DMS79 treated with DMSO at 0.1 percent for 48 hours (cell line): ENCODE measurements at places on chromosomes 2 and 18.
A peak's percentile ranks its signal among the peaks of the same experiment; 100 is the strongest.

DNA sequence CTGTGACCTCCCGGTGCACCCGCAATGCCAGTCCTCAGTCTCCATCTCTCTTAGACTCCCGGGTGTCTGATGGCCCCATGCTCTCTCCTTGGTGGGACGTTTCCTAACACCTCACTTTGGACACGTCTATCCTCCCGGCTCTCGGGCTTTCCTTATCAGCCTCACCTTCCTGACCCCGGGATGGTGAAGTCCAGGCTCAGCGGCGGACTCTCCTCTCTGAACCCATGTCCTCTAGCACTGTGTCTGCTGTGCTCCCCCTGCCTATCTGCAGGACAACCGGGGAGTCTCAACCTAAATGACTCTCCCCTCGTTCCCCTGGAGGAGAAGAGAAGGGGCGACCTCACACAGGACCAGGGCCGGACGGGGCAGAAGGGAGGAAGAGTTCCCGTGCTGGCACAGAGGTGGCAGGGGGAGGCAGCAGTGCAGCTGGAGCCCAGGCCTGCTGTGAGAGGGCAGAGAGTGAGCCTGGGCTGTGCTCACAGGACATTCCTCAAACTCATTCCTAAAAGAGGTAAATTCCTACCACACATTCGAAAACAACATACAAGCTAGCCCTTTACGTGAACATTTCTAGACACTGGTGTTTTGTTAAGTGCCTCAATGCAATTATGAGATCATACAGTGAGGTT lies 41.9 kb downstream of the MBP start:
- DNase-seq, result no peak

GRCh38 chr18:9890196-9890595 lies 4.4 kb downstream of the TXNDC2 start:
- no peak for DNase-seq

- peak; percentile 43 for DNase-seq
These were observed 231.4 kb downstream of the LRRTM1 start for GRCh38 chr2:80073134-80073561.

DNA sequence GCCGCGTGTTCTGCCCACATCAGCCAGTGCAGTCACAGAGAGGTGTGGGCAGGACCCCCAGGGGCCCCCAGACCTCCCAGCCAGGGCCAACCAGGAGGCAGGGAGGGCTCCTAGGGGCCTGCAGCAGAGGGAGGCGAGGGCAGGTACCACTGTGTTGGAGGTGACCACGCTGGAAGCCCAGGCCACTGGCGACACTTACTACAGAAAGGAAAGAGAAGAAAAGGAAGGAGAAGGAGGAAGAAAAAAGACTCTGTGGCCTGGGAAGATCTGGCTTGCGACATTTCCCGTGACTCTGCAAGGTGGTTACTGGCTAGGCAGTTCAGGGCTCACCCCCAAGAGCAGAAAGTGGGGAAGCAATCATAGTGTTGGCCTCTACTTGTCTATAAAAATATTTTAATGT lies 98.1 kb upstream of the BCL2L11 start:
- no peak for DNase-seq

GRCh38 chr2:23565814-23566213 lies 180.8 kb downstream of the KLHL29 start:
- DNase-seq, result no peak

DNA sequence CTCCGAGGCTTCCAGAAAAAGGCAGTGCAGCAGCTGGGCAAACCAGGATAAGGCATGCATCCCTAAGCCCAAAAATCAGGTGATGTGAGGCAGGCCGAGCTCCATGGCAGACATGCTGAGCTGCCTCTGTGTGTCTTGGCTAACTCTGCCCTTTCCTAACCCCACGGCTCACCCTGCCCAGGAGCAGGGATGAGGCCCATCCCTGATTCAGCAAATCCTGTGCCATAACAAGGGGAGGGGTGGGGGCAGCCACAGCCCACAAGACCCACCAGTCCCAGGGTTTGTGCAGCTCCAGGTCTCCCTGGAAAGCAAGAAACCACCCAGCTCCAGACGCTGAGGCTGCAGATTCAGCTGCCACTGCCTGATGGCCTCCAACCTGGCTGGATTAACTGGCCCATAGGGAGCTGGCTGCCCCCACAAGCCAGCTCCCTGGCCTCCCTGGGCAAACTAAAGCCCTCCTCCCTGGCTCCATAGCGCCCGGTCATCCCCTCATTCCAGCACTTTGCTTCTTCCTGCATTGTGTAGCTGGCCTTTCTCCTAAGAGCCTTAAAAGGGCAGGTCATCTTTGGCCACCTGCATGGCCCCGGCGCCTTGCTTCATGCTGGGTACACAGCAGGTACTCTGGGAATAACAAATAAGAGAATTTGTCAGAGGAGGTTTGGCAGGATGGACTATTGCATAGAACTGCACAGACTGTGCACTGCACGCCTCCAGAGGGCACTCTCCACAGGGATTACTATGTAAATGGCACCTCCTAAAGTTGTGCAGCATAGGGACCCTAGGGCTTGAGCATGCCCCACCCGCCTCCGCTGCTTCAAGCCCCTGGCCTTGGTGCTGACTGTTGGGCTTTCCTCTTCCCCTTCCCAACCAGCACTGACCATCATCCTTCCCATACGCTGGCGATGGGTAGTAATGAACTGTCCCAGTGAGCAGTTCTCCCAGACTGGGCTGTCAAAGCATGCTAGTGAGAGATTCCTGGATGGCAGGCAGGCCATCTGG lies 10.7 kb downstream of the STEAP3 start:
- DNase-seq, result no peak

DNA sequence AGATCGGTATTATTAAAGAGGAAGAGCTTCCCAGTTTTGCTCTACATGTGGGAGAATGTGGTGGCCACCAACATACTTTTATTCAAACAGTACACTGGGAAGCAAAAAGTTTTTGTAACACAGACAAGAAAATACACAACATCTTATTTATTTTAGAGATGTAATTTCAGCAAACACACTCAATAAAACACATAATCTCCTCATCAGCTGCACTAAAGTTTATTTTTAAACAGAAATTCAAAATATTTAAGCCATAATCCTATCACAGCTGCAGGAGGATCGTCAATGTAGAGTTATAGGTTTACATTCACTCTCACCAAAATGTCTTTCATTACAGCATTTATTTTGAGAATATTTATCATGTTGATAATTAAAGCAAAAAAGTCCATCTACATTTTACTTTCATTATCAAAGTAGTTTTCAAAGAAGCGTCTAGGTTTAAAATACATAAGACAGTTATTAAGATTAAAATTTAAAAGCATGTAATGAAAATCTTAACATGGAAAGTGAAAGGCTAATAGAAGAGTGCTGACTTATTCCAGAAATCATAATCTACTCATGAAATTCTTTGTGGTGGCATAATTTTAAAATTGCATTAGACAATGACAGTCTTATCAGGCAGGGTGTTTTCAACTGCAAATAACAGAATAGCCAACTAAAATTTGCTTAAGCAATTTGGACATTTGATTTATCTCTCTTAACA lies 61.0 kb downstream of the ANKRD44 start:
- DNase-seq, result no peak

GRCh38 chr2:27441226-27441926 lies 805 bp upstream of the KRTCAP3 start:
- DNase-seq, result no peak

GRCh38 chr2:239534581-239535412 lies 134.0 kb upstream of the HDAC4 start:
- peak; percentile 92 for DNase-seq

DNA sequence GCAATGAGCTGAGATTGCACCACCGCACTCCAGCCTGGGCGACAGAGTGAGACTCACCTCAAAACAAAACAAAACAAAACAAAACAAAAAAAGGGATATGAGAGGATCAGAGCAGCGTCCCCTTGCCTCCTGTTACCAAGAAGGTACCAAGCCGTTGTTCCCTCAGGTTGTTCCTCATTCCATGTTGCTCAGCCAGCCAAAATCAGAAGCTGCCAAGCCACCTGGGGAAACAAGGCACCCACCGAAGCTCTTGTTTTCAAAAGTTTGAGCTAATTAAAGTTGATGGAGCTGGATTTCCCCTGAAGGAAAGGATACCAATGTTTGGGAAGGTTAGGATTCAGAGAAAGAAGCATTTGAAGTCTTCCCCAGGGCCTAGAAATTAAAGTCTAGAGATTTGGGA lies 21.8 kb upstream of the STEAP3 start:
- DNase-seq, result no peak

DNA sequence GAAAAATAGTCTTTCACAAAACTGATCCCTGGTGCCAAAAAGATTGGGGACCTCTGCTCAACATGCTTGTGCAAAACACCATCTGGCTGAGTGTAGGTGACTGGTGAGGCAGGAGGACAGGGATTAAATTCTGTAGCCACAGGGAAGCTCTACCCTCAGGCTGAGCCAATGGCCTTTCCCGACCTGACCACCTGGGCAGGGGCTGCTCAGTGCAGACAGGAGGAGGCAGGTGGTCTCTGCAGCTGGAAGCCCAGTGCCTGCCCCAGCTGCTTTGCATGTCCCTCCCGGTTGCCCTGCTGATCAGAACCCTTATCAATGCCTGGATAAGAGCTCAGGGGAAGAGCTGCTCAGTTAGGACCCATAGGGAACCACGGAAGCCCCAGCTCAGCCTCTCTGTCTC lies 235.3 kb downstream of the ANKRD36 start:
- DNase-seq, result no peak
